GDM1 (cell line): ENCODE measurements at places on chromosomes 16 and 17.

DNA sequence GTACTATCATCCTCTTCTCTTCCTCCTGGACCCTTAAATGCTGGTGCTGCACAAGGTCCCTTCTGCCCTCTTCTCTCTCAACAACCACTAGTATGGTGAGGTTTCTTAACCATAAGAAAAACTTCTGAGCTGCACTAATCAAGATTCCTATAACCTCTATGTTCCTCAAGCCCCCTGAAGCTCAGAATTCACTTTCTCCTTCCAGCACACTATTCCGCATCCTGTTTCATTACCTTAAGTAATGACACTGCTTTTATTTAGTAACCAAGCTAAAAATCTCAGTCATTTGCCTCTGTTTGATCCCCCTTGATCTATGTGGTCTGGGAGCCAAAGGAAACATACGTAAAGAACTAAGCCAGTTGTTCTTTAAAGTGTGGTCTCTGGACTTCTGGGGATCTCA is 20.1 kb downstream of the KANSL1 start:
- no peak for DNase-seq

GRCh38 chr16:29862383-29862883 is 593 bp downstream of the CDIPT start:
- no peak for DNase-seq

DNA sequence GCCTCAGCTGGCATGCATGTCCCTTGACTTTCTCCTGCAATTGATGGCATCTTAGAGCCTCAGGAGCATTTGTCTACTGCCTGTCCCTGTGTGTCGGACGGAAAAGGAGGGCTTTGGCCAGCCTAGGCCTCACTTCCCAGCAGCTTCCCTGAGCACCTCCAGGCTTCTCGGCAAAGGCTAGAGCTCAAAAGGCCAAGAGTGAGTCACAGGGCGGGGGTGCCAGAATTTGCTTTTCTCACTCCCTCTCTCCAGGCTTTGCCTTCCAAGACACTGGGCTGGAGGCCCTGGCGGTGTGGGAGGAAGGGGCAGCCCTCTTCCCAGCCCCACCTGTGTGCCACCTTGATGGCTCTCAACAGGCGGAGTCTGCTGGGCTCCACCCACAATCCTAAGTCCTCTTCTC is 107.3 kb upstream of the MAF start:
- DNase-seq = no peak

- DNase-seq = no peak
These were observed 8.0 kb downstream of the GCGR start for GRCh38 chr17:81811705-81812570.

- DNase-seq = no peak
These were observed 25.0 kb upstream of the SBK1 start for GRCh38 chr16:28267356-28267755.

DNA sequence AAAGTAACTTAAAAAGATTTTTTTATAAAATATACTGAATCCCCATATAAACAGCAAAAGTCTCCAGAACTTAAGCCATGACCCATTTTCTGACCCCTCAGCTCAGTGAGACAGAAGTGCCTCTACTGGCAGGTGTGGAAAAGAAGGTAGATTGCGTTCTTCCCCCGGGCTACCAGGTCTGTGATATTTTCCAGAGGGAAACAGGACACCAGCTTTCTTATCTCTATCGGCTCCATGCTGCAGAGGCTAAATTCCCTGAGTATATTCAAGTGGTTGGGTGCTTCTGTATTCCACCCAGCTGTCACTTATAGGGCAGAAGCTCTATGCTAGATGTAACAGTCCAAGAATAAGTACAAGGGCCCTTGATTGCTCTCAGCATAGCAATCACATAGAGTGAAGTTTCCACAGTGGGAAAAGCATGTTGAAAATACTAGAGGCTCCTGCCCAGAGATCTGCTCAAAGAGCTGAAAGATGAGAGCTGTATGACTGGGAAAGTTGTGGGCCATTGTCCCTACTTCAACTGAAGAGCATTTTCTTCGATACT is 687.3 kb downstream of the CDH11 start:
- no peak for DNase-seq

DNA sequence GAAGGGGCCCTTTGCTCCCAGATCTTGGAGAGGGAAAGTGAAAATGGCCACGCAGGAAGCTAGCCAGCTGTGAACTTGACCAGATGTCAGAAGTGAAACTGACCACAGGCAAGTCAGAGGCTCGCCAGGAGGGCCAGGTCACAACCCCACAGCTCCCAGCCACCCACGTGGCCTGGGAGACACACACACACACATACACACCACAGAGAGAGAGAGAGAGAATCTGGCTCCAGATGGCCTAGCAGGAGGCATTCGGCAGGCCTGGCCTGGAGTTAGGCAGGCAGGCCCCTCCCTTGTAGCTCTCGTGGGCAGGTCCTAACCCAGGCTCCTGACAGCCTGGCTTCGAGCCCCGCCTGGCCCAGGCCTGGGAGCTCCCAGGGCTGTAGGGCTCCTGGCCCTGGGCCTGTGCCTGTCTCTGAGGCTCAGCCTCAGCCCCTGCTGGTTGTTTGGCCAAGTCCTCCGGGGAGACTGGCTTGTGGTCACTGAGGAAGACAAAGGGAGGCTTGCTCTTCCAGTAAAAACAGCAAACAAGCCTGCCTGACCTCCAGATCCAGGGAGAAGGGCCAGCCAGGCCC is 20.2 kb downstream of the NGFR start:
- peak; percentile 26 for DNase-seq

DNA sequence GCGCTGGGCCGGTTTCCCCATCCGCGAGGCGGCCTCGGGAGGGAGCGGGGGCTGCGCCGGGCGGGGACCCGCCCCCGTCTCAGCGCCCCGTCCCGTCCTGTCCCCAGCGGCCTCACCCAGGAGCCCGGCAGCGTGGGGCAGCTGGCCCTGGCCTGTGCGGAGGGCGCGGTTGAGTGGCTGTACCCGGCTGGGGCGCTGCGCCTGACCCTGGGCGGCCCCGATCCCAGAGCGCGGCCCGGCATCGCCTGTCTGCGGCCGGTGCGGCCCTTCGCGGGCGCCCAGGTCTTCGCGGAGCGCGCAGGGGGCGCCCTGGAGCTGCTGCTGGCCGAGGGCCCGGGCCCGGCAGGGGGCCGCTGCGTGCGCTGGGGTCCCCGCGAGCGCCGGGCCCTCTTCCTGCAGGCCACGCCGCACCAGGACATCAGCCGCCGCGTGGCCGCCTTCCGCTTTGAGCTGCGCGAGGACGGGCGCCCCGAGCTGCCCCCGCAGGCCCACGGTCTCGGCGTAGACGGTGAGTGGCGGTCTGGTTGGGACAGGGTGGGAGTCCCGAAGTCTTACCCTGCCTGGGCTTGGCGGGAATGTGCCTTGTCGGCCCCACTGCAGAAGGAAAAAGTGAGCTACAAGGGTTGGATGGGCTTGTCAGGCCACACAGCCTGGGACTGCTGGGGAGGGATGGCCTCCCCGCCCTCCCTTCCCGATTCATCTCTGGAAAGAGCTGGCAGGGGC is 720 bp downstream of the METRN start:
- DNase-seq = no peak

- DNase-seq = no peak
These were observed 30.8 kb downstream of the SUZ12 start for GRCh38 chr17:31967648-31968047.

- DNase-seq = no peak
These were observed 1.1 kb upstream of the RAPGEFL1 start for GRCh38 chr17:40175928-40176753.

DNA sequence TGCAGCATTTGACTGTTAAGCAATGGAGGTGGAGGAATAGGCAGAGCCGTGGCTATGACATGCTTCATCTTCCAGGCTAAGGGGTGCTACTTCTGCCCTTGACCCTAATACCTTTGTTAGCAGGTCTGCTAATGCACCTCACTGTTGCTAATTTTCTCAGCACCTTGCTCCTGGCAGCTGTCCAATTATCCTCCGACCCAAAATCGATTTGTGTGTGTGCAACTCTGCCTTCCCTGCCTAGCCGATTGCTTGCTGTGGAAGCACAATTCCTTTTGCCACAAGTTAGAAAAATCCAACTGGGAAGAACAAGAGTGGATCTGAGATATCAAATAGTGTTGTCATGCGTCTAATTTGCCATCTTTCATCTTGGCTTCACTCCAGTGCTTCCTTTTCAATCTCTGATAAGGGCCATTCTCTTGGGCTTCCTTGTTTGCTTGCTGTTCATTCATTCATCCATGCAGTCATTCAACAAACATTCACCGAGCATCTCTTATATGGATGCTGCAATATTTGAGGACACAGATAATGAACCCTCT is 422.8 kb downstream of the RBFOX1 start:
- no peak for DNase-seq

DNA sequence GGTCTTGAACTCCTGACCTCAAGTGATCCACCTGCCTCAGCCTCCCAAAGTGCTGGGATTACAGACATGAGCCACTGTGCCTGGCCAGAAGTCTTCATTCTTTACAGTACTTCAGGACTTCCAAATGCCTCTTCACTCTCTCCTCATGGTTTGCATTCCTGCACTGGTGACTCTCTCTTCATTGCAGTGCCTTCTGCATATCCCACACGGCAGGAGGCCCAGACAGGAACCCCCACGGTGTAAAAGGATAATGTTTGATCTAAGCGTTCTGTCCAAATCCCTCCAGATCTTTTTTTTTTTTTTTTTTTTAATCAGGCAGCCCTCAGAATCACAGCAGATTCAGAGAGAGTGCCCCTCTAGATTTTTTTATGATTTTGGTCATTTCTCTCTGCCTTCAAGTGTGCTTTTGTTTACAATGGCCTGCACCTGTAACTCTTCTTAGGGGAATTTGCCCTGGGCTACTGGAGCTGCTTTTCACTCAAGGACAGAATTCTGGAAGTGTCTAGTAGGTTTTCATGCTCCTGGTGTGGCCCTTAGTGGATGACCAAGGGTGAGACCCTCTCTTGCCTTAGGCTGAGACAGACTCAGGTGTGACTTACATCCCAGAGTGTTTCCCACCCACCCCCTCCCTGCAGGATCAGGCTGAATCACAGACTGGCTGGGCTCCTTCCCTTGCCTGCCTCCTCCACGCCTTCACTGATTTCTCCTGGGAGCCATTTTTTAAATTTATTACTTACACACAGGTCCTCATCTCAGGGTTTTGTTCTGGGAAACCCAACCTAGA is 19.8 kb upstream of the NF1 start:
- DNase-seq = no peak

DNA sequence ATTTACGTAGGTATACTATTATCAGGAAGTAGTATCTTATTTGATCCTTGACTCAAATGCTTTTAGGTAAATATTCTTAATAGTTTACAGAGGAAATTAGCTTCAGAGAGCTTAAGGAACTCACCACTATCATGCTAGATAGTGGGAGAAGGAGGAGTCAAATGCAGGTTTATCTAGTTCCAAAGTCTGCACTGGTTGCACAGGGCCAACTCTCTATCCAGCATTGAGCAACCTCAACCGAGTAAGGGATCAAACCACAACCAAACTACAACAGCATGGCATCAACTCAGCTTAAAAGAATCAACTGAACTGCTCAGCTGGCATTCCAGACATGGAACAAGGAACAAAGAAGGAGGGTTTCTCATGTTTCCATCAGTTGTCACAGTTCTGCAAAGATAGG is 306.0 kb downstream of the MAF start:
- DNase-seq = no peak

DNA sequence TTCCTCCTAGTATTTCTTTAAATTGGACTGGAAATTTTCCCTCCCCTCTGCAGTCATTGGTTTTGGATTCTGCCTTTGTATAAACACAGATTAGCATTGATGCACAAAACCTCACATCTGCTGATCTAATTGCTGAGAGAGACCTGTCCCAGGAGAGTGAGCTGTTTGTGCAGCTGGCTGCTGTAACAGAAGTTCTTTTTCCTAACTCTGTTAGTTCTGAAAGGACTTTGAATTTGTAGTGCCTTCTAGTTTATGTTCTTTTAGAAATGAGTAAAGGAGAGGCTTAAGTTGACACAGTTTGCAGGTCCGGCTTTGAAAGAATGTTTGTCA is 45.2 kb upstream of the KPNB1 start:
- DNase-seq = no peak

- DNase-seq = no peak
These were observed 11.9 kb upstream of the CYTH1 start for GRCh38 chr17:78793968-78794367.

DNA sequence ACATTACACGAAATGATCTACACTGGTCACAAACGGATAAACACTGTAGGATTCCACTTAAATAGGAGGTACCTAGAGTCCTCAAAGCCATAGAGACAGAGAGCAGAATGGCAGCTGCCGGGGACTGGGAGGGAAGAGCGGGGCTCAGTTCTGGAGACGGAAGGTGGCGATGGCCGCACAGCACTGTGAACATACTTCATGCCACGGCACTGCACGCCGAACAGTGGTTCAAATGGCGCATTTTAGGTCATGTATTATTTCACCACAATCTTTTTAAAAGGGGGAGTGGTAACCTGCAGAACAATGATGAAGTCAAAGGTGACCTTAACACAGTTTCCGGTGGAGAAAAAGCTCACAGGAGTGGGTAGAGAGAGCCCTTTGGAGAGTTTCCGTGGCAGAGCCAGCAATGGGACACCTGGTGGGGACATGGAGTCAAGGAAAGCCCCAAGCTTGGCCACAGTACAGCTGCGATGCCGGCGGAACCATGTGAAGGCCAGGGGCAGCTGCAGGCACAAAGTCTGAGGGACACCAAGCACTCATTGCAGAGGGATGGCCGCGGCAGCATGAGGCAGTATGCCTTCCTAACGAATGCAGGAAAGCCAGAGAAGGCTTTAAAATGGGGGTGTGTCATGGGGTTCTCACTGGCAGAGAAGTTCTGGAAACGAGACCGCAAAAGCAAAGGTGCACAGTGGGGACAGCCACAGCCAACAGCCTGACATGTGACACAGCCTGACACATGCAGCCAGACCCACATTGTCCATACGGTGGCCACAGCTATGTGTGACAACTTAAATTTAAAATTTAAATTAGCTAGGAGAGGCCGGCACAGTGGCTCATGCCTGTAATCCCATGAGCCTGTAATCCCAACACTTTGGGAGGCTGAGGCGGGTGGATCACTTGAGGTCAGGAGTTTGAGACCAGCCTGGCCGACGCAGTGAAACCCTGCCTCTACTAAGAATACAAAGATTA is 7.3 kb downstream of the FLCN start:
- DNase-seq = no peak

DNA sequence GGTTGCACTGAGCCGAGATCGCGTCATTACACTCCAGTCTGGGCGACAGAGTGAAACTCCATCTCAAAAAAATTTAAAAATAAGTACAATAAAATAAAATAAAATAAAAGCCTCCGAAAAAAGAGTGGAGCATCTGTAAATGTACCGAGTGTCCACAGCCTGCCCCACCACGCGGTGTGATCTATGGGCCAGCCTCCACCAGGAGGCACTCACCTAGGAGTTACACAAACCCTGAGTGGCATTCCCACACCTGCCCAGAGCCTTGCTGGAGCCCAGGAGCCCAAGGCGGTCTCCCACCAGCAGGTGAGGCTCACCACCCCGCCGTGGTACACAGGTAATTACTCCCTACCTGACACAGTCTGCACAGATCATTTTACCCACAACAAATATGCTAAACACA is 183.2 kb downstream of the ZNF423 start:
- no peak for DNase-seq
